ENCODE measurements at places on chromosomes 12 and 14.

DNA sequence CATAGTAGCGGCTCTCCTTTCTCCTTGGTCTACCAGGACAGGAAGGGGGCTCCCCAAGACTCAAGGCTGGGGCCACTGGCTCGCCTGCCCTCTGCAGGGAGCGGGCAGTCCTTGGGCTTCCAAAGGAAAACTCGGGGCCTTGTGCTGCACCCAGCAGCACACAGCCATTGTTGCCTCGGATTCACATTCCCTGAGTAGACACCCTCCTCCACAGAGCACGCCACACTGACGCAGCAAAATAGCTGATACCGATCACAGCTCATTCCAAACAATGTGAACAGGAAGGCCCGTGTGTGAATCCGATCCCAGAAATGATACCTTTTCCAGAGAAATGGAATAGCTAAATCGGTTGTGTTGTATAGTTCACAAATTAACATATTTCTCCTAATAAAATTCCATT lies 65.1 kb upstream of the DYNC1H1 start:
- DNase-seq: no peak

GRCh38 chr14:24368562-24369252 lies 723 bp downstream of the NFATC4 start:
- DNase-seq: no peak

DNA sequence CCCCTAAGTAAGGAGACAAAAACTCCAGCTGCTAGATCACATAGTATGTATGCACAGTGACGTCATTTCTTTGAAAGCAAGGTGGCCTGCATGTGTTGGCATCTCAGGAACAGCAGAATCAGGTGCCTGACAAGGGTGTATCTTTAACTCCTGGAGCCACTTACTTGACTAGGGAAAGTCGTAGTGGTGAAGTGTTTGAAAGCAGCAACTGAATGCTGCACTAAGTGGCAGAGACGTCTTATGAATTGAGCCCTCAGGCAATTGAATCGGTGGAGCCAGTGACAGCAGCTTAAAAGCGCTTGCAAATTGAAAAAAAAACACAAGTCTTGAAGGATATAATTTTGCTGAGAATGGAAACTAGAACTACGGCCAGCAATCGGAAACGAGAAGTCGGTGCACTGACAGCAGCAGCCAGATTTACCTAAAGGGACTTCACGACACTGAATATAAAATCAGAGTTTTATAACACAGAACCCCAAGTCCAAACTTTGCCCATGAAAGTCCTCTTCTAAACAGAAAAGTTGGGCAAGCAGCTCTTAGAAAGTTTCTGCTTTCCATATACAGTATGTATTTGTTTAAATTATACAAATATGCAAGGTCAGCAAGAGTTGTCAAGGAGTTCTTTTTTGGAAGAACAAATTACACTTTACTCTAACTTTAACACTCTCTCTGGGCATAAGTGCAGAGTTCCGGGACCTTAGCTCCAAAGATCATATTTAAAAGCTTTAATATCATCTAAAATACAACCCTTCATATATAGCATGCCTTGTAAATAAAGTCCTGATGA lies 1.1 kb downstream of the IGF1 start:
- no peak for DNase-seq

GRCh38 chr14:95915330-95915729 lies 38.7 kb downstream of the TUNAR start:
- DNase-seq: no peak

DNA sequence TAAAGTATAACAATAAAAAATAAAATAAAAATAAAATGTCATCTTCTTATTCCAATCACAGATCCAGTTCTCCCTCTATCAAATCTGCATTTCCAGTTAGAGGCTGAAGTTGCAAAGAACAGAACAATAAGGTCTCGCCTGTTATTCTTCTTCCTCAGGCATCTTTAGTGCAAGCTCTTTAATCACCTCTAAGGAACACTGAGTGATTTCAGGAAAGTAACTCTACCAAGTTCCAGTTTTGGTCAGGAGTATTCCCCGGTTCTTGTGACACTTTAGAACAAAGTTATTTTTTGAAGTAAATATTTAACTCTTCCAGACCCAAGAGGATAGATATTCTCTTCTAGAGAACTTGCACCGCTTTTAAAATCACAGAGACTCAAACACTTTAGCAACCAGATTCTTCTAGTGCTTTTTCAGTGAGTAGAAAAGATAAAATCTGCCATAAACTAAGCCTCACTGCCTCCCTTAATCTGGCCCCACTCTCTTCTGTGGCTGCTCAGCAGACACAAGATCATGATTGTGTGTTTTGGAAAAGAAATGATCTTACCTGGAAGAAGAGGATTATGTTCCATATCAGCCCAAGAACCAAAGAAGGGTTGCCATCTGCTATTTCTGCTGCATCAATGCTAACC lies 57.9 kb upstream of the DICER1 start:
- DNase-seq: no peak

GRCh38 chr12:124369055-124369826 lies 74.3 kb downstream of the RFLNA start:
- no peak for DNase-seq

DNA sequence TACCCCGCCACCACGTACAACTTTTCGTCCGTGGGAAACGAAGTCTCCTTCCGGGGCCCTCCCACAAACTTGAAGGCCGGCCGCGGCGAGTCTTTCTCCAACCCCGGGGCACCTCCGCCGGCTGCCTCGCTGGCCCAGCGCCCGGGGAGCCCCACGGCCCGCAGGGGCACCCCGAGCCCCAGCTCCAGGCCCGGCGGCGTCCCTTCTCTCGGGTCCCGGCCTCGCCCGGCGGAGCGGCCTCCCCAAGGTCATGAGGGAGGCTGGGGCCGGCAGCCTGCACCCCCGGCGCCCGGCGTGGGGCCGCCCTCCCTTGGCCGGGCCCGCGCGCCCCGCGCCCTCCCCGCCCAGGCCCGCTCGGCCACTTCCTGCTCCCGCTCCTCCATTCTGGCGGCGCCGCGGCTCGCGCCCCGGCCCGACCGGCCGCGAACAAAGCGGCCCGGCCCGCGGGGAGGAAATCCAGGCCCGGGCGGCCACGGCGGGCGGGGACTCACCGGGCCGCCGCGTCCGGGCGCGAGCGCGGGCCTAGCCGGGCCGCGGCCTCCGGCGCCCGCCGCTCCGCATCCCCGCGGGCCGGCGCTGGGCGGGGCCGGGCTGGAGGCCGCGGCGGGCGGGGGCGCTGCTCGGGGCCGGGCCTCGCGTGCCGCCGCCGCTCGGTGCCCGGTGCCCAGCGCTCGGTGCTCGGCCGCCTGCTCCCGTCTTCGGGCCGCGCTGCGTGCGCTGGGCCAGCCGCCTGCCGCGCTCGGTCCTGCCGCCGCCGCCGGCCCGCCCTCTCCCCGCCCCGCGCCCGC lies at the start of gene AKT1:
Gene AKT1 (minus strand): TSS at position 756 of the 788 bp plus-strand sequence. CDS start 3,105 bp downstream, outside the sequence.
- DNase-seq: no peak

GRCh38 chr14:64294672-64295413 lies 672 bp upstream of the ESR2 start:
- peak; percentile 85 for DNase-seq

- DNase-seq: no peak
Observed at GRCh38 chr14:64569138-64569631, 19.4 kb downstream of the PPP1R36 start.

GRCh38 chr14:22375321-22375930 lies 213.6 kb downstream of the DAD1 start:
- DNase-seq: no peak

DNA sequence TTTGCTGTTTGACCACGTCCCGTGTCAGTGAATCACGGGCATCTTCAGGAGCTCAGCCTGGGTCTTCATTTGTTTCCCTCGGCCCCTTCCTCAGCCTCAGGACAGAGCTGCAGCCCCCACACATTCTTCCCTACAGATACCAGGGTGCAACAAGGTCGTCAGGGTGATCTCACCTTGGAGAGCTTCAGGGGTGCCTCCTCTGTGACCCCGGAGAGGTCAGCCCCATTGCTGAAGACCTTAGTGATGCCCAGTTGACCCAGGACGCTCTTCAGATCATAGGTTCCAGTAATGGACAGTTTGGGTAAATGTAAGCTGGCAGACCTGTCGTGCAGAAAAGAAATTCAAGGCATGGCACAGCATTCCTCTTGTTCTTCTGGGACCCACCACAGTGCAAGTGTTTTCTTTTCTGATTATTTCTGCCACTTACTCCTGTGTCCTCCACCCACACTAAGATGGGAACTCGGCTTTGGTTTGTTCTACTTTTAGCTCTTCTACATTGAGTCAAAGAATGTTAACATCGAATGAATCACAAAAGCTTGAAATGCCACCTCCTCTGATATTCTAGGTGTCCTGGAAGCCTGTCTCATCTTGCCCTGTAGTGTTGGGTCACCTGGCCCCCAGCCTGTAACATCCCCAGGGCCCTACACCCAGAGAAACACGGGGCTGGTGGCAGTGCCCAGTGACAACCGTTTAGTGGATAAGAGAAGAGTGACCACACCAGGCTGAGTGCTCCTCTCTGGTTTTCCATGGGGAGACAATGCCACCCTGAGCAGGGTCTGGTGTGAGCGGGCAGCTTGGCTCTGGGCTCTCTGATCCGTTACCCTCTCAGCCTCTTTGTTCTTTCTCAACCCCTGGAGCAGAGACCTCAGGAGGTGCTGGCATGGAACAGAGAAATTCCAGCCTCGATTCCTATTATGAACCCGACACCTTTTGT lies 8.8 kb downstream of the SERPINA1 start:
- DNase-seq: no peak

GRCh38 chr12:2163177-2163941 lies 110.6 kb downstream of the CACNA1C start:
- DNase-seq: no peak

GRCh38 chr12:3421191-3421978 lies 69.6 kb upstream of the PRMT8 start:
- DNase-seq: no peak

GRCh38 chr12:69129564-69129963 lies 109.8 kb upstream of the CPSF6 start:
- no peak for DNase-seq

DNA sequence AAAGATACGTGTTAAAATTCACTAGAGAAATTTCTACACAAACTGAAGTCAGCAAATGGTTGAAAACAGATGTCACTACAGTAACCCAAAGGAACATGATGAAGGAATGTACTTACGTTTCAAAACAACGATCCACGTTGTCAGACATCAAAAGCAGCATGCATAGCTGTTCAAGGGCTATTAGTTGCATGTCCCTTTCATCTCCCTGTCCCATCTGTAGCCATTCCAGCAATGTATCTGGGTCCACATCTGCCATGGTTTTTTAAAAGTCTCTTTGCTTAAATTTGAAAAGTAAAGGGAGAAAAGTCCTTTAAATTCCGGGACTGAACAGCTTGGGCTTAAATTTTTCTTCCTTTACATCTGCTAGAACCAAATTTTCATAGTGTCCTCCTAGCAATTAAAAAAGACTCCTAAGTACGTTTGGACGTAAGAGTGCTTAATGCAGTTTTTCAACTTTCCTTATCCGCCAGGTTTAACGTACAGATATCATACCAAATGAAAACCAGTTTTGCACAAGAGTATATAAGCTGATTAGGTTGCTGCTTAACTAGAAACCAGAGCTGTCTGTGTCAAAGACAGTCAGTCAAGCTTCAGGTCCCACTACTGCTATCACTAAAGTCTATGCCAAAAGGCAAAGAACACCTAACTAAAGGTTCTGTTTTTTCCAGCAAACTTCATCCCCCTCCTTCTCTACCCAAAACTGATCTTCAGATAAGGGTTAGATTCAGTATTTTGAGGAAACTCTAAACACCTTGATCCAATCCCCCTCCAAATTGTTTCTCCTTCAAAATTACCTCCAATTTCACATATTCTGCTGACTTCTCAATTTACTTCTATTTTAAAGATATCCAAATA lies 1.7 kb downstream of the HECTD1 start:
- DNase-seq: no peak

DNA sequence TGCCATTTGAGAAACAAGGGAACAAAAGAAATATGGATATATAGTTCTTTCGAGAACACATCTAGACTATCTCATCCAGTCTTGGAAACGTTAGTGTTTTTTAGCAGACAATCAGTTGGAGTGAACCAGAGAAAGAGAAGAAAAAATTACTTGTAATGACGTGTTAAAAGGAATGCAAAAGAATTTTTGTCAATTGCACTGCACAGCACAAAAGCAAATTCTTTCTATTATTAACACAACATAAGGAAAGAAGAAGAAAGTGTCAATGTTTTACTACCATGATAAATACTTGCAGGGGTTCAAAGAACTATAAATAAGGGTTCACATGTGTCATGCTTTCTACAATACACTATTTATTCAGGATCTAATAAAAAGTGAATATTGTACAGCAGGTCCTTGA lies 27.5 kb upstream of the GSG1 start:
- DNase-seq: no peak

DNA sequence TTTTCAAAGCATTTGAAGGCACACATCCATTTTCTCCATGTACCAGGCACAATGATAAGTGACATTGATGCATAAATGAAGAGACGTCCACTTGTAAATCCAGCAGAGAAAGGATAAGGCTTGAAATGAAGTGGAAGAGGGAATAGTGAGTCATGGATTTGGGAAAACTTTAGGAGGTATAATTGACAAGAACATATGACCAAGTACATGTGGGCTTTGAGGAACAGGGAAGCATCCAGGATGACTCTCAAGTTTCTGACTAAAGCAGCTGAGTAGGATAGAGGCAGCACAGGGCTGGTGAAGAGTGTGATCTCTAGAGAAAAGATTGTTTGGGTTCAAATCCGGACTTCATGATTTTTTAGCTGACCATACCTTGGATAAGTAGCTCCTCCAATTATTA lies 43.6 kb upstream of the SYT1 start:
- no peak for DNase-seq

GRCh38 chr12:76890151-76891143 lies 11.6 kb upstream of the CSRP2 start:
- DNase-seq: peak; percentile 66

DNA sequence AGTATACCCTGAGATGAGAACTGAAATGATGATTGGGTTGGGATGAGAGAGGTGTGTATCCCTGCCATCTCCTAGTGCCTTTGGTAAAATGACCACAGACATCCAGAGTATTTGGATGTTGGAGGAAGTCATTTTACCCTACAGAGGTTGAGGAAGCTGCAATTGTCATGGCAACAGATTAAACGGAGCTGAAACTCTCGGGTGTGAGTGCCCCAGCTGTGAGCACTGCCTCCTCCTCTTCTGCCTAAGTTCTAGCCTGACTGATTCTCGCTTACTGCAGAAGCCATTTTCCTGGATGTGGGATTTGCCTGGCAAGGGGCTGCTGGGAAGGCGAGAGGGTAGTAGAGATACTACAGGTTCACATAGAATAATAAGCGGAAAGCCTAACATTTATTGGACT lies 10.3 kb upstream of the PPP4R4 start:
- DNase-seq: no peak

- no peak for DNase-seq
Observed at GRCh38 chr12:43332977-43333640, 218.9 kb downstream of the ADAMTS20 start.

DNA sequence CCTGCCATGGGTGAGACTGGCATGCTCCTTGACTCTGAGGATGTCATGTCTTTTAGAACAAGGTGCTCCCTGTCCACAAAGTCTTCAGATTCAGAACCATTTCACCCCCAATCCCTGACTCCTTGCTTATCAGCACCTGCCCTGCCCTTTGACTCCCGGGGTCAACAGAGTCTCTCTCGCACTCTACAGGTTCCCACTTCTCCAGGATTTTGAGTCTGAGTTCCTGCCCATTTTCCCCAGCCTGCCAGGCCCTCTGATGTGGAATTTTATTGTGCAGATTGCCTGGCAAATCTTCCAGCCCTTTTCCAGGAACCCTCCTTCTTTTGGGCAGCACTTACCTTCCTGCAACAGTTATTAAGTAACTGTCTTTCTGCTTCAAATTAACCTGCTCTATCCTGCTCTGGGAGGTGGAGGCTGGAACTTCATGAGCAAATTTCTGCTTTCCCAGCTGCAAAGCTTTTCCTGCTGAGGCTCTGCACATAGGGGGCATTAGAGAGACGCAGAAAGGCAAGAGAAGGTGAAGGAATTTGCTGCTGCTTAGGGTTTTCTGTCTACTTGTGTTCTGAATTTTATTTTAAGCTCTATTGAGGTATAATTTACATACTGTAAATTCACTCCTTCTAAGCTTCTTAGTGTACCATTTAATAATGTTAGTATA lies 259.1 kb downstream of the PCNX1 start:
- DNase-seq: no peak
